ENCODE measurements at places on chromosomes 13 and 19. TPM values are rescaled to one million over a fixed set of nuclear protein-coding genes. Genes with fewer than 3 reads are reported as not detected.

DNA sequence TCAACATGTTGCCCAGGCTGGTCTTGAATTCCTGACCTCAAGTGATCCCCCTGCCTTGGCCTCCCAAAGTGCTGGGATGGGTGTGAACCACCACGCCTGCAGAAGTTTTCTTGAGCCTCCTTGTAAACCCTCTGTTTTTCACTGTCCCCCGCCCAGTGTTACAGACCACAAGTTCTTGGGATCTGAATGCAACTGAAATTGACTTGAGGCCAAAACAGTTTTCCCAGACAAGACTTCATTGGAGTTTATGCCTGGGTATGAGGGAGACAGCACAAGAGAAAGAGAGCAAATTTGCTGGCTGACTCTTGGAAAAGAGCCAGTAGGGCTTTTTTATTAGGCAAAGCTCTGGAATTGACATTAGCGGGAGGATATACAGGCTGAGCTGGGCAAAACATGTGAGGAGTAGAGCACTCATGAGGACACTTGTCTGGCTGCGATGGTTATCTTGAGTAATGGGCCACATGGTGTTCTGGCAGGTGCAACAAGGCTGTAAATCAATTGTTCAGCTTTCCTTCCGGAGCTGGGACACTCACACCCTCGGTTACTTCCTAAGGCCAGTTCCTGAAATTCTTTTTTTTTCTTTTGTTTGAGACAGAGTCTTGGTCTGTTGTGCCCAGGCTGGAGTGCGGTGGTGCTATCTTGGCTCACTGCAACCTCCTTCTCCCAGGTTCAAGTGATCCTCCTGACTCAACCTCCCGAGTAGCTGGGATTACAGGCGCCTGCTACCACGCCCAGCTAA is 12.7 kb upstream of the HNRNPL start:
- DNase-seq: no peak

GRCh38 chr13:105719859-105720258 is 815.6 kb downstream of the EFNB2 start:
- no peak for DNase-seq

GRCh38 chr19:58558066-58558622 is at the start of gene UBE2M:
TSS of gene UBE2M (minus strand) at chr19:58558611. CDS start at chr19:58558381, 230 bp downstream.
- DNase-seq: peak; percentile 77

- no peak for DNase-seq
Observed at GRCh38 chr13:30355384-30355699, 48.0 kb upstream of the KATNAL1 start.

- no peak for DNase-seq
Observed at GRCh38 chr19:7788933-7789323, 25.9 kb downstream of the CLEC4M start.

GRCh38 chr19:10625003-10625761 is at the start of gene SLC44A2:
TSS of gene SLC44A2 (plus strand) at chr19:10625553. CDS start at chr19:10625634, 81 bp downstream.
- no peak for DNase-seq

GRCh38 chr19:17703824-17704463 is 15.3 kb upstream of the MAP1S start:
- DNase-seq: peak; percentile 81

GRCh38 chr13:97280478-97280877 is 58.3 kb downstream of the MBNL2 start:
- DNase-seq: no peak

DNA sequence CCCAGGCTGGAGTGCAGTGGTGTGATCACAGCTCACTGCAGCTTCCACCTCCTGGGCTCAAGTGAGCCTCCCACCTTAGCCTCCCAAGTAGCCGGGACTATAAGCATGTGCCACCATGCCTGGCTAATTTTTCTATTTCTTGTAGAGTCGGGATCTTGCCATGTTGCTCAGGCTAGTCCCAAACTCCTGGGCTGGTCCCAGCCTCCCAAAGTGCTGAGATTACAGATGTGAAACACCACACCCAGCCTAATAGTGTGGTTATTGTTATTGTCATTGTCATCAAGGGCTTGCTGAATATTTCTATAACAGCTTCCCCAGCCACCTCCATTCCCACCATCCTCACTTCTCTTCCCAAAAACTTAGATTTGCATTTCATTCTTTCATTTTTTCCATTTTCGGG is 2.8 kb downstream of the OR2Z1 start:
- no peak for DNase-seq

- no peak for DNase-seq
Observed at GRCh38 chr19:50490991-50491472, 14.4 kb upstream of the GARIN5A start.

- DNase-seq: no peak
Observed at GRCh38 chr19:31300422-31300821, 48.8 kb downstream of the TSHZ3 start.

- DNase-seq: no peak
Observed at GRCh38 chr13:111210544-111211469, 95.7 kb downstream of the ARHGEF7 start.

DNA sequence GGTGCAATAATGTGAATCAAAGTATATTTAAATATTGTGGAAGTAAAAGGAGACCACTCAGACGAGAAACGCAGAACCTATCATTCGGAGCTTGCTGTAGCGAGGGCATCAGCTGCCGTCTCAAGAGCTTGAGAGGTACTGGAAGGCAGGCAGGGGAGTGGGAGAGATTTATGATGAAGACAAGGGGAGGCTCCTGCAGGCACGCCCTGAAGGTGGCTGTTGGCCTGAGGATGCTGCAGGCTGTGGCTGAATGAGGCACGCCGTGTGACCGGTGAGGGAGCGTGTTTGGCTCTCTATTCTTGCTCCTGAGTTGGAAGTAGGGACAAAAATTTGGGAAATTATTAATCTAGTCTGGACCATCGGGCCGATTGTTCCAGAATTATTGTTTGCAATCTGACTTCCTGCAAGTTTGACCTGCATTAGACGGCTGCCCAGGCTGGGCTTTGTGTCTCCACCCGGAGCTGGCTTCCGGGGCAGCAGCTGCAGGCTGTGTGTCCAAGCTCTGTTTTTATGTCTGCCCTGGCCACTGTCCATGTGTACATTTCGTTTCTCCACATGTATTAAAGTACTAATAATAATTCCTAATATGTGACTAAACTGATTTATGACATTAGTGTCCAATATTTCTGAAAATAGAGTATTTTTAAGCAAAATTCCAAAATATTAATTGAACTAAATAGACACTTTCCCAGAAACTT is 91.1 kb upstream of the ANKRD10 start:
- no peak for DNase-seq

GRCh38 chr19:43619262-43620060 is at the start of gene ZNF428:
TSS of gene ZNF428 (minus strand) at chr19:43619629. CDS start at chr19:43614304, 5,325 bp downstream.
- DNase-seq: peak; percentile 92

GRCh38 chr13:43916828-43917227 is 37.1 kb downstream of the LACC1 start:
- DNase-seq: no peak

GRCh38 chr19:40831502-40832430 is 18.5 kb downstream of the CYP2A6 start:
- DNase-seq: peak; percentile 3

Gene CACNG8
- total RNA-seq: 0.02 TPM

Gene DHRS12
- total RNA-seq: 6.7 TPM

Gene LHB
- total RNA-seq: 0.48 TPM

Gene CATSPERD
- not detected for total RNA-seq

Gene PRR19
- total RNA-seq: 0.81 TPM
